Mammary epithelial cell (primary cell): ENCODE measurements at places on chromosomes 3 and 15. TPM values are rescaled to one million over a fixed set of nuclear protein-coding genes. Genes with fewer than 3 reads are reported as not detected.

- DNase-seq = no peak
Measured at GRCh38 chr3:142898346-142899213, 9.7 kb upstream of the PCOLCE2 start.

- no peak for DNase-seq
Measured at GRCh38 chr15:36635681-36636080, 56.3 kb downstream of the CDIN1 start.

- DNase-seq = no peak
Measured at GRCh38 chr3:76585794-76586392, 454.0 kb upstream of the ROBO2 start.

DNA sequence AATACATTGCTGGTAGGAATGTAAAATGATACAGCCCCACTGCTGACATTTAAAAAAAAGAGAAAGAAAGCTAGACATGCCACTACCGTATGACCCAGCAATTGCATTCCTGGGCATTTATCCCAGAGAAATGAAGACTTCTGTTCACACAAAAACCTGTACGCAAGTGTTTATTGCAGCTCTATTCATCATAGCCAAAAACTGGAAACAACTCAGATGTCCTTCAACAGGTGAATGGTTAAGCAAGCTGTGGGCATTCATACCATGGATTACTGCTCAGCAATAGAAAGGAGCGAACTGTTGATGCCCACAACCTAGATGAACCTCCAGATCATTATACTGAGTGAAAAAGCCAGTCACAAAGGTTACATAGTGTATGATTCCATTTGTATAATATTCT lies 132.5 kb downstream of the MAP2K5 start:
- DNase-seq = no peak

- no peak for DNase-seq
Measured at GRCh38 chr3:192246847-192247559, 480.3 kb downstream of the FGF12 start.

DNA sequence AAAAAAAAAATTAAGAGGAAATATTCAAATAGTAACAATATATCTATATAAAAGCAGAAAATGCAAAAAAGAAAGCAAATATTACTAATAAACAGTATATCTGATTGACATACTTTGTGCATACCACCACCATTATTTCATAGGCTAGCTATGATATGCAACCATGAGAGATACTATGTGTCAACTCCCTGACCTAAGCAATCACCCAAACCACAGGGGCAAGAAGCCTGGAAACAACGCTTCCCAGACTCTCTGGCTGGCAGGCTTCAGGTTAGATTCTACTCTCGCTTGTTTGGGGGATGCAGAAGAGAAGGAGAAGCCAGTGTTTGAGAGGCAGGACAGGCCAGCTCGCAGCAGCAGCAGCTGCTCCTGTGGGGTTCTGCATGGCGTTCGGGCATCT lies 169.3 kb upstream of the TPM1 start:
- no peak for DNase-seq

Gene RAD54L2
- 24.3 and 26.9 TPM in 2 replicates for total RNA-seq
